Activated T-helper 17 cell treated with anti-CD3 and anti-CD28 coated beads, Interleukin-2, amount 50 U/mL, for 72 hours (primary cell): ENCODE measurements at places on chromosomes 3 and 15. TPM values are rescaled to one million over a fixed set of nuclear protein-coding genes. Genes with fewer than 3 reads are reported as not detected.

TP63 gene
- 0.76 TPM for total RNA-seq

CLDN16 gene
- not detected for total RNA-seq

LOXL1 gene
- total RNA-seq, result 3.4 TPM

SLC9C1 gene
- not detected for total RNA-seq

GASK1A gene
- total RNA-seq, result not detected

KIF15 gene
- 34.7 TPM for total RNA-seq

GPR62 gene
- total RNA-seq, result not detected

GALNT15 gene
- total RNA-seq, result 0.22 TPM

ZCWPW2 gene
- 0.22 TPM for total RNA-seq

BMF gene
- total RNA-seq, result 3.2 TPM

MAGEL2 gene
- not detected for total RNA-seq

CHRNA3 gene
- not detected for total RNA-seq

CGGBP1 gene
- total RNA-seq, result 103 TPM

PEX11A gene
- total RNA-seq, result 5.3 TPM

SLC25A36 gene
- 46.1 TPM for total RNA-seq

SH2D7 gene
- total RNA-seq, result not detected

CRYBG3 gene
- total RNA-seq, result 15.3 TPM

PLCH1 gene
- not detected for total RNA-seq

IGF2BP2 gene
- 0.28 TPM for total RNA-seq

MYZAP gene
- not detected for total RNA-seq

SUCNR1 gene
- not detected for total RNA-seq

GOLGA6D gene
- not detected for total RNA-seq

CFAP20DC gene
- total RNA-seq, result 1.8 TPM

TRPM7 gene
- total RNA-seq, result 77.0 TPM

ATP10A gene
- 15.5 TPM for total RNA-seq

SLC38A3 gene
- 0.71 TPM for total RNA-seq

RAB6B gene
- 3.1 TPM for total RNA-seq

DOCK3 gene
- total RNA-seq, result 7.8 TPM

ATP13A5 gene
- total RNA-seq, result not detected

MST1R gene
- 0.74 TPM for total RNA-seq

OR5K2 gene
- total RNA-seq, result not detected

AADACL2 gene
- not detected for total RNA-seq

ITPKA gene
- 3.5 TPM for total RNA-seq

BTD gene
- total RNA-seq, result 9.9 TPM

CLDN11 gene
- not detected for total RNA-seq

PLA2G4E gene
- total RNA-seq, result 0.13 TPM

SI gene
- total RNA-seq, result not detected

GPR149 gene
- not detected for total RNA-seq

PLSCR2 gene
- total RNA-seq, result not detected

SERPINI2 gene
- total RNA-seq, result not detected

OSTN gene
- total RNA-seq, result not detected

SEMA3F gene
- total RNA-seq, result not detected

AHSG gene
- not detected for total RNA-seq

HHATL gene
- not detected for total RNA-seq

CHDH gene
- 1.1 TPM for total RNA-seq

SAMMSON gene
- not detected for total RNA-seq

SHF gene
- total RNA-seq, result 111 TPM

BCHE gene
- not detected for total RNA-seq

COL6A5 gene
- total RNA-seq, result not detected

A4GNT gene
- total RNA-seq, result not detected

DCUN1D1 gene
- total RNA-seq, result 37.0 TPM

C2CD4B gene
- 0.76 TPM for total RNA-seq

KLF15 gene
- total RNA-seq, result 0.16 TPM

SERINC4 gene
- total RNA-seq, result 0.17 TPM

IGF1R gene
- total RNA-seq, result 4.6 TPM
